ENCODE measurements at places on chromosomes 11 and 22. TPM values are rescaled to one million over a fixed set of nuclear protein-coding genes. Genes with fewer than 3 reads are reported as not detected.

GRCh38 chr11:125344846-125345420, 151.1 kb downstream of the FEZ1 start:
- no peak for DNase-seq
- H3K36me3 ChIP-seq, result no peaks in the 10 kb centered on the region
- H3K27me3 ChIP-seq, result peaks cover 20% of the 10 kb centered on the region
- no peak overlapping the region for H3K4me3 ChIP-seq
- H3K27ac ChIP-seq, result no peak overlapping the region
- peaks cover 57% of the 10 kb centered on the region for H3K4me1 ChIP-seq

Gene TMEM151A
- 2.2 TPM for total RNA-seq

DNA sequence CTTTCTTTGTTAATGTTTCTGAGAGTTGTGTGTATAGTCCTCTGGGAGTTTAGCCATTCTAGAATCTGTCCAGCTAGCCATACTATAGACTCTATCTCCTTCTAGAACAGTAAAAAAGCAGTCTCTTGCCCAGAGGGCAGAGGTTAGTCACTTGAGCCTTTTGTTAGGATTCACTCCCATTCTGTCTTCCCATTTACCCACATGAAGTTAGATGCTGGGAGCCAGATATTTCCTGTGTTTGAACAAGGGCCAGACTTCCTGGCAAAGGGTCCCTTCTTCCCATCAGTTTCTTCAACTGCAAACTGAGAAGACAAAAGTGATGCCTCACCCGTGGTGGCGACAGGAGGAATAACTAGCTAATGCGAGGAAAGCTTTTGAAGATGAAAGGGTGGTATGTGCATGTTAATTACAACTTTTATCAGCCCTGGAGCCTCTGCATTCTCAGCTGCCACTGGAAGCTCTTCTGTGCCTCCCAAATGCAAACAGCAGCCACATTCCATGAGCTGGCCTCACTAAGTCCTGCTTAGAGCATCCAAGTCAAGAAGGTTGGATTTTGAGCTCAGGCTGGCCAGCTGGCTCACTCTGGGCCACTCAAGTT, 12.8 kb downstream of the CD44 start:
- no peaks in the 10 kb centered on the region for H3K36me3 ChIP-seq
- H3K27ac ChIP-seq, result peak overlapping the region; percentile 67
- no peak overlapping the region for H3K4me3 ChIP-seq

Gene OR51B4
- not detected for total RNA-seq

GRCh38 chr22:24216541-24217209, 28.2 kb downstream of the GGT5 start:
- H3K4me3 ChIP-seq, result no peak overlapping the region
- H3K4me1 ChIP-seq, result peaks cover 7% of the 10 kb centered on the region
- H3K27ac ChIP-seq, result no peak overlapping the region

GRCh38 chr22:35514366-35514765, 26.3 kb upstream of the RASD2 start:
- no peak for DNase-seq
- no peaks in the 10 kb centered on the region for H3K36me3 ChIP-seq
- H3K27ac ChIP-seq, result no peak overlapping the region
- H3K4me3 ChIP-seq, result no peak overlapping the region

Measured in WTC11 (cell line).